ENCODE measurements at places on chromosomes 11 and 22. TPM values are rescaled to one million over a fixed set of nuclear protein-coding genes. Genes with fewer than 3 reads are reported as not detected.

HEPN1 gene
- total RNA-seq = 0.18 TPM

RAB39A gene
- total RNA-seq = not detected

ZP1 gene
- not detected for total RNA-seq

RIBC2 gene
- total RNA-seq = not detected

SLC22A6 gene
- not detected for total RNA-seq

KCTD14 gene
- total RNA-seq = 2.0 TPM

RFPL2 gene
- total RNA-seq = not detected

OR52I2 gene
- total RNA-seq = not detected

OR51A7 gene
- total RNA-seq = not detected

DNAJB13 gene
- total RNA-seq = not detected

CNIH2 gene
- not detected for total RNA-seq

Measured in glomerular endothelial cell (primary cell).